ENCODE measurements at places on chromosomes 5 and 9.

DNA sequence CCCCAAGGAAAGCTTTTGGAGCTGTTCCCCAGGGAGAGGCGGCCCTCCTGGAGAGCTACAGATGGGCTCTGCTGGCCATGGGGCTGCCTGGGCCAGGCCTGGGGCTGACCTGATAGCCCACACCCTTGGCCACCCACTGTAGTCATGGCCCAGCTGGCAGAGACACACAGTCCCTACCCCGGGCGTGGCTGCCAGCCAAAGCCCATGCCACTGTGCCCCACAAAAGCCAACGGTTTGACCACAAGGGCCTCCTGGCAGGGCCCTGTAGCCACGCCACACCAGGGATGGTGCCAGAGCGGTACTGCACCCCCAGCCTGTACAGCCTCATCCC lies 15.2 kb downstream of the NACC2 start:
- DNase-seq = no peak

DNA sequence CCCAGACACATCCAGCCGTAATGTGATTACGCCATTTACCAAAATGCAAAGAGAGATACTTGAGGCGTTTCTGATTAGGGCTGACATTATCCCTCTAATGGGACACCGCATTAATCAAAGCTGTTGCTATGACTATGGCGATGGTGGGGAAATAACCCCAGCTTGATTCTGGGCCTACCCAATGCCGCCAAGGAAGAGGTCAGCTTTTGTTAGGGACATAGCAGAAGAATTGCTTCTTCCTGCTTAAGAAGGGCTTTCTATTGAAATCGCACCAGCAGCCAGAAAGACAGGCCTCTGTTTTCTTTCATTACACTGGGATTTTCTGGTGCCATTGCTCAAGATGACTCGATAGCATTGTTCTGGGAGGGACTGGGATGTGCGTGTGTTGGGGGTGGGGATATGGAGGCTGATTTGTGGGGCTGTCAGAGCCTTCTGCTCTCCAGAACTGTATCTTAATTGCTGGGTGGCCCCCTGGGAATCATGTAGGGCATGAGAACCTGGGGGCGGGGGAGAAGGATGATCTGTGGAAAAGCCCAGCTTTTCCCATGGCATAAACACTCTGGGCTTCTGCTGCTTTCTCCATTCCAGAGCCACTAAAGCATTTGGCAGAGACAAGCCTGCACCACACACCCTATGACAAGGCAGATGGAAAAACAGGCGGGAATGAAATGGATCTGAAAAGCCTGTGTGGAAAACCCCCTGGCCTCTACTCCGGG lies 106.5 kb upstream of the RAD23B start:
- no peak for DNase-seq

- DNase-seq = no peak
Measured at GRCh38 chr5:98556712-98557111, 216.8 kb upstream of the RGMB start.

DNA sequence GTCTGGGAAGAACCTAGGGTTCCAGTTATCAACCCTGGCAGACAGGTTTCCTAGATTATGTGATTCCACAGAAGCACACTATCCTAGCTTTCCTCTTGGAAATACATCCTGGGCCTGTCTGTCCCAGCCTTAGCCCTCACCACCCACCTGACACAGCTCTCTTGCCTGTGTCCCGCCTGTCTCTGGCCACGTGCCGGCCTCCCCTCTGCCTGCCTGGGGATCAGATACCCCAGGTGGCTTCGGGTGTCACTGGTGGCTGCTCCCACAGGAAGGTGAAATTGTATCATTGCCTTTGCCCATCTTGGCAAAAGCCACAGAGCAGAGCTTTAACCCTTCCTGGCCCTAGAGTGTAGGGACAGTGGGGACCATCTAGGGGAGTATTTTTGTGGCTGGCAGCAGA lies 6.2 kb downstream of the COL27A1 start:
- DNase-seq = no peak

- DNase-seq = no peak
Measured at GRCh38 chr5:112366987-112367386, 52.1 kb downstream of the EPB41L4A start.

DNA sequence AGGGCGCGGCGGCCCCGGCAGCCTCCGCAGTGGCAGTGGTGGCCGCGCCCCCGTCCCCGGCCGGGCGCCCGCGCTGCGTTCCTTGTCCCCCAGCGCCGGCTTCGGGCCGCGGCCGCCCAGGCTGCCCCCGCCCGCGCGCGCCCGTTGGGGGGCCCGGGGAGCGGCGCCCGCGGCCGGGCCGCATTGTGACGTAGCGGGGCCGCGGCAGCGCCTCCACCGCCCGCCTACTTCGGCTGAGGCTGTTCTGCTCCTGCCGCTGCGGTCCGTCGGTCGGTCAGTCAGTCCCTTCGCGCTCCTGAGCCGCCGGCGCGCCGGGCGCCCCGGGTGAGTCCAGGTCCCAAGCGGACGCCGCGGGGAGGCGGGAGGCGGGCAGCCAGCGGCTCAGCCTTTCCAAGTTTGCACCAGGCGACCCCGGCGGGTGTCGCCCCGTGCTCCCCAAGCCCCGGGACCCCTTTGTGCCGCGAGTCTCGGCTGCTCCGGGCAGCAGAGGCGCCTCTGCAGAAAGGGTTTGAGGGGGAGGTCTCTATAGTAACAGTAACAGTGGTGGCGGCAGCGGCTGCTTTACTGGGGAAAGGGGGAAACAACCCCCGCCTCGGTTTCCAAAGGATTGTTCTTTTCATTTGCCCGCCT lies at the start of gene SNCAIP:
Gene SNCAIP, plus strand, starts transcription at position 277 of the 630 bp plus-strand sequence. CDS start 78,898 bp downstream, outside the sequence.
- peak; percentile 37 for DNase-seq

- DNase-seq = no peak
Measured at GRCh38 chr9:119284587-119285337, 84.5 kb downstream of the BRINP1 start.

DNA sequence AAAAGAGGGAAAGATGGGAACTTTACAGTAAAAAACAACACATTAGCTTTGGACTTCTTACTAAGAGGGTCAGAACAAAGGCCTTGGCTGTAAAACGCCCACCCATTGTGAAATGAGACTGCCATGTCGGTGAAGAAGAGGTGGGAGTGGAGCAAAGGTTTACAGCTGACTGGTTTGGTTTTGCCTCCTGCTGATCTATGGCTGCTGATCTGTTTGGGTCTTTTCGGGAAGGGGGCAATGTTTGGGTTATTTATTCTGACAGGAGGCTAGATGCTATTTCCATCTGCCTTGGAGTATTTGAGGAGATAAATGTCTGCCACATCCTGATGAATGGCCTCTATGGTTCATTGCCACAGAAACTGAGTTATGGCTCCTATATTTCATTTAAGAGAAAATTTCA lies 408.7 kb downstream of the TLE4 start:
- DNase-seq = no peak

- DNase-seq = peak; percentile 88
Measured at GRCh38 chr5:172721455-172722326, 49.3 kb downstream of the DUSP1 start.

GRCh38 chr5:9533096-9533495 lies 12.8 kb downstream of the SEMA5A start:
- no peak for DNase-seq
